NCI-H187 treated with DMSO at 0.1 percent for 48 hours (cell line): ENCODE measurements at places on chromosomes 1 and 21.
A peak's percentile ranks its signal among the peaks of the same experiment; 100 is the strongest.

DNA sequence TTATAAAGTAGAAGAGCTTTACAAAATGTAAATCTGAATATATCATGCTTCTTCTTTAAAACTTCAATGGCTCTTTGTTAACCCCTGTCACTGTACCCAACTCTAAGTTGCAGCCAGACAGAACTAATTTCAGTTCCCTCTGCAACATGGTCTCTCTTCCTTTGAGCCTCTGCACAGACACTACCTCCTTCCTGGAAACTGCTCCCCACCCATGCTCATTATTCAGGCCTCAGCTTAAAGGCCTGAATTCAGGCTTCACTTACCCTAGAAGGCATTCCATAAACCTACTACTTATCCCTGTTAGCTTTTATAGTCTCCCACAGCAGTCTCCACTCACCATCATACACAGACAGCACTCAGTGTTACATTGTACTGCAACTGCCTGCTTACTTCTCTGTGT lies 2.6 kb upstream of the EEIG2 start:
- no peak for DNase-seq

- DNase-seq = no peak
Measured at GRCh38 chr21:10273196-10273595, 248.2 kb upstream of the TPTE start.

DNA sequence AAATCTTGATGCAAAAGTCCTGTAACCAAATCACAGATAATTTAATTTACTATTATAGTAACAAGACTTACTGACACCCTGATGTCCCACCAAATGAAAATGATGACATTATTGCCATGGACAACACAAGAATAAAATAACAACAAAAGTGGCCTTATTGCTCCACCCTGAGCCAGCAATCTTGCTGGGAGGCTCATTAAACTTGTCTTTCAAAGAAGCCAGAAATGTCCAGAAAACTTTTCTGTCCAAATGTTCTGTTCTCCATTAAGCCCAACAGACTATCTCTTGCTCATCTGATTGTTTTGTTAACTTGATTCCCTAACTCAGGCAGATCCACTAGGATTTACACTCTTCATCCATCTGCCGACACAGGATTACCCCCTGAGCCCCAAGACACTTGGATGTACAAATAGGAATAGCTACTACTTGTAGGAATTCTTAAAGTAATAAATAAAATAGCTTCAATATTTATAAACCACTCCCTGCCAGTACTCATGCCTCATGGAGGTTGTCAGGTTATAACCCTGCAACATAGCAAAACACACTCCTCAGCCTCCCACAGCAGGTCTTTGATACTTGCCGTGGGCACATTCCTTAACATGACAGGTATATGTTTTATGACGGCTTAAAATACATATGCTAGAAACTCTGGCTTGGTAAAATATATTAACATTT lies 84.9 kb downstream of the PTPN14 start:
- no peak for DNase-seq

GRCh38 chr1:214066190-214066589 lies 78.4 kb downstream of the PROX1 start:
- no peak for DNase-seq

DNA sequence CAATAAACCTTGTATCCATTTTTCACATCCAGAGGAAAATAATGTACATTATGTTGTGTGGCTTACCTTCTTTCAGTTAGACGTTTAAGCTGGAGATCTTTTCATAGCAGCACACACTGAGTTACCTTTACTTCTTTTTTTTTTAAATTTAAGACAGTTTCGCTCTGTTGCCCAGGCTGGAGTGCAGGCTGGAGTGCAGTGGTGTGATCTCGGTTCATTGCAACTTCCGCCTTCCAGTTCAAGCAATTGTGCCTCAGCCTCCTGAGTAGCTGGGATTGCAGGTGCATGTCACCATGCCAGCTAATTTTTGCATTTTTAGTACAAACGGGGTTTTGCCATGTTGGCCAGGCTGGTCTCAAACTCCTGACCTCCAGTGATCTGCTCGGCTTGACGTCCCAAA lies 7.4 kb upstream of the CAMTA1 start:
- no peak for DNase-seq

GRCh38 chr1:150387200-150387599 lies 23.3 kb downstream of the RPRD2 start:
- DNase-seq = peak; percentile 65

GRCh38 chr1:197955486-197956394 lies 38.6 kb downstream of the LHX9 start:
- DNase-seq = no peak

GRCh38 chr1:246573491-246573890 lies 7.2 kb downstream of the CNST start:
- no peak for DNase-seq

GRCh38 chr1:9289711-9290485 lies 2.8 kb upstream of the SPSB1 start:
- no peak for DNase-seq

- no peak for DNase-seq
Measured at GRCh38 chr1:9766759-9767442, 56.9 kb downstream of the CLSTN1 start.

DNA sequence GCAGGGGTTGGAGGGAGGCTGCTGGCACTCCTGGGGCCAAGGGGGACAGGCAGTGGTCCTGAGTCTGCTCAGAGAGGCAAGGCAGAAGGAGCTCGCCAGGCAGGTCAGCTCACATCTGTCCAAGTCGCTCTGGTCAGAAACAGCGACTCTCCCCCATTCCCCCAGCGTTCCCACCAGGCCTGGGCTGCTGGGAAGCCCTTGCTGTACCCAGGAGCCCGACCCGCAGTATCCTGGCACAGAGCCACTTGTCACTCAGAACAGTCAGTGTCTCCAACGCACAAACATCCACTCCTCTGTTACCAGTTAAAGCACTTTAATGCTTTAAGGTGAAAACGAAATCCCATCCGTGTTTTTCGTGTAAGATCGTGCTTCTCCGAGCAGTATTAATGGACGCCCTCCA lies 16.6 kb upstream of the CCDC27 start:
- DNase-seq = no peak

DNA sequence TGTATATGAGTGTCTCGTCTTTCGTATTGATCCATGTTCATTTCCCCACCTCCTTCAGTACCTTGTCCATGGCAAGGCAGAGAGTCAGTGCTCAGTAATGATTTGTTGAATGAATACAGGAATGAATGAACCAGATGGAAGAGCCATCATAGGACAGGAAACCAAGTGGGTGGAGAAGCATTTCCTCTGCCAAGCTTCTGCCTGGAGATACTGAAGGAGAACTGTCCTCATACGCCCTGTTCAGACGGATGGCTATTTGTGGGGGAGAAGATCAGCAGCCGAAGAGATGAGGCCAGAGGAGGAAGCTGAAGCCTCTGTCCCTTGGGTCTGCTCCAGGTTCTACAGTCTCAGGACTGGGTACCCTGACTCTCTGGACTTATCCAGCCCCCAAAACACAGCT lies 5.8 kb downstream of the FAM43B start:
- no peak for DNase-seq

- DNase-seq = no peak
Measured at GRCh38 chr1:107804134-107804533, 160.8 kb downstream of the VAV3 start.

DNA sequence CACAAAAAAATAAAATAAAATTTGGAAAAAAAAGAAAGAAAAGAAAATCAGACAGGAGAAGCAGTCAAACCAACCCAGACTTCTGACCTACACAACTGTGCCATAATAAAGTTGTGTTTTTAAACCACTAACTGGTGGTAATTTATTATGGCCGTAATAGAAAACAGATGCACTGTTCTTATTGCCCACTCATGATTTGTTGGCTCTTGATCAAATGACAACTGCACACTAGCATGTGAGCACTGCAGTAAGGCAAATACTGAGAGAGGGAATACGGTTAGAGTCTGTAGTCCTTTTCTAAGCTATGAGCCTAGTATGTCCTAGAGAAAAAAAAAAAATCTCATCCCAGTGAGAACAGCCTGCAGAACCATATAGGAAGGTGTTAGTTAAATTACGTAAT lies 61.2 kb upstream of the TNR start:
- DNase-seq = no peak

- no peak for DNase-seq
Measured at GRCh38 chr1:204670152-204670927, 15.2 kb downstream of the LRRN2 start.

DNA sequence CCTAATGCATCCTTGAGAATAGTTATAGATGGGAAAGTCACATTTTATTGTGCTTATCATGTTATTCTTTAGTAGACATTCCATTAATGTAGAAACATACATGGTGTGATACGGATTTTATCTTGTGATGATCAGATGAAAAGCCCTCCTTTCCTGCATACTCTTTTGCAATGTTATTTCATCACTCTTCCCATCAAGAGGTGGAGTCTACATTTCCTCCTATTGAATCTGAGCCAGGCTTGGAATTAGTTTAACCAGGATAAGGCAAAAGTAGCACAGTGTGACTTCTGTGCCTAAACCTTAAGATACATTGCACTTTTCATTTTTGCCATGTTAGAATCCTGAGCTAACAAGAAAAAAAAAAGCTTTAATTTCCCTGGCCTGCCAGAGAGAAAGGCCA lies 393.7 kb upstream of the ST6GALNAC5 start:
- DNase-seq = no peak

DNA sequence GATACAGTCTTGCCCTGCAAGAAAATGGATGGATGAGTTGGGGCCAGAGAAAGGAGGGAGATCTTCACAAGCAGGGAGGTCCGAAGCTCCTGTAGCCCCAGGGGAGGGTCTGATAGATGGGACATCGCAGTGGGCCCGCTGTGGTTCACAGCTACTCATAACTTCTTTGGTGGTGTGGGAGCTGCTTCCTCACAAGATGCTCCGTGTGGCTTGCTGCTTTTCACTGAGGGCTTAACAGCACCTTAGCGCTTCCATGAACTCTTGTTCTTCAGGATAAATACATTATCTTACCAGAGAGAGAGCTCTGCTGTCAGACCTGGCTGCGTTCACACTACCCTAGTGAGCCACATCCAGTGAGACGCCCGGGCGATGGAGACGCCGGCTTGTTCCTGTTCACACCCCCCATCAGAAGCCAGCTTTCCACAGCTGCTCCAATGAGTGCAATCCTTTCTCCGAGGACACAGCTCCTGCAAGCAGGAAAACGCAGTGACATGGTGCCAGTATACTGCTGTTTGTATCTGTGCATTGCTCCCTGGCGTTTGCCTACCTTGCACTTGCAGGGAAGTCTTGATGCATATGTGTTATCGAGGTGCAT lies 599.8 kb downstream of the AJAP1 start:
- DNase-seq = no peak

GRCh38 chr1:172180501-172181285 lies 239.8 kb upstream of the C1orf105 start:
- DNase-seq = no peak

GRCh38 chr1:62809788-62810187 lies 25.9 kb downstream of the ATG4C start:
- no peak for DNase-seq

- no peak for DNase-seq
Measured at GRCh38 chr1:206098242-206098919, 18.8 kb downstream of the AVPR1B start.

- DNase-seq = no peak
Measured at GRCh38 chr1:16082283-16083038, 9.0 kb upstream of the FAM131C start.

- no peak for DNase-seq
Measured at GRCh38 chr1:205704903-205705302, 24.6 kb upstream of the SLC45A3 start.

DNA sequence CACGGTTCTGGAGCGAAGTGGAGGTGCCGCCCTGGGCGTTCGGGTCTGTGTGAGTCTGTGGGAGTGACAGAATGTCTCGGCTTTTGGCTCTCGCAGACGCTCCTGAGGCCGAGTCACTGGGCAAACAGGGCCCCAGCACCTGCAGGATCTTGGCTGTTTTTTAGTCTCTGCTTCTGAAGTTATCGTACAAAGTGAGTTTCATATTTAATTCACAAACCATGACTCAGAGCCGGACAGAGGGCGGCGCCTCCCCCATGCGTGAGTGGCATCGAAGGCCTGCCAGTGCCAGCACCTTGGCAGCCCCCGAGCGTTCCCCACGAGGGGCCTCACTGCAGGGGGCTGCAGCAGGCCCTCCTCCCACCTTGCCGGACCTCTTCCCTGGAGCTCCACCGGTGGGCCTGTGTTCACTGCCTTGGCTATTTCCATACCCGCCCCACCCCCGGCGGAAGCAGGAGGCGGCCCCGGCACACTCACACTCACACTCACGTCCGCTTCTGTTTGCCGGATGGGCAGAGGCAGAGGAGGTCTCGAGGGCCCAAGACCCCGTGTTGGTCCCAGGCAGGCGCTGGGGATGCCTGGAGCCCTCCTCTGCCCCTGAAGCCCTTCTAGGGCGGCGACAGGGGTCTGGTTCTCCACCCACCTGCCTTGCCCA lies 56.3 kb downstream of the MORN1 start:
- no peak for DNase-seq

DNA sequence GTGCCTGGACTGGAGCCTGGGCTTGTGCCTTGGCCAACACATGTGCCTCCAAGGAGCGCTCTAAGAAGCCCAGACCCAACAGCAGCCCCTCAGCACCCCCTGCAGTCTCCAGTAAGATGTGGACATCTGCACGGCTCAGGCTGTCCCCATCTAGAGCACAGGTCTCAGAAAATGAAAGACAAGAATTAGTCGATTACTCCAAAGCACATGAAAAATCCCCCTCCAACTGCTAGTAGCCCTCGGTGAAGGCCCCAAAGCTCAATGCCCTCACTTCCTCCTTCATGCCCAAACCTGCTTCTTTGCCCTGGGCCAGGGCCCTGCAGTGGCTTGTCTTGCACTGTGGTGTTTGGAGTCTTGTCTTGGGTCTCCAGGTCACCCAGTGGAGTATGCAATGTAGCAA lies 21.9 kb upstream of the ERO1B start:
- no peak for DNase-seq
